Stimulated activated CD8-positive, alpha-beta memory T cell treated with anti-CD3 and anti-CD28 coated beads, Interleukin-15, amount 100 ng/mL, for 1 hour (primary cell): ENCODE measurements at places on chromosomes 2 and 18.

GRCh38 chr2:33304032-33304864 is 172.2 kb upstream of the RASGRP3 start:
- DNase-seq: no peak

- no peak for DNase-seq
Observed at GRCh38 chr2:200705305-200706041, 106.2 kb upstream of the BZW1 start.

- no peak for DNase-seq
Observed at GRCh38 chr2:181680937-181681811, 857 bp upstream of the NEUROD1 start.

DNA sequence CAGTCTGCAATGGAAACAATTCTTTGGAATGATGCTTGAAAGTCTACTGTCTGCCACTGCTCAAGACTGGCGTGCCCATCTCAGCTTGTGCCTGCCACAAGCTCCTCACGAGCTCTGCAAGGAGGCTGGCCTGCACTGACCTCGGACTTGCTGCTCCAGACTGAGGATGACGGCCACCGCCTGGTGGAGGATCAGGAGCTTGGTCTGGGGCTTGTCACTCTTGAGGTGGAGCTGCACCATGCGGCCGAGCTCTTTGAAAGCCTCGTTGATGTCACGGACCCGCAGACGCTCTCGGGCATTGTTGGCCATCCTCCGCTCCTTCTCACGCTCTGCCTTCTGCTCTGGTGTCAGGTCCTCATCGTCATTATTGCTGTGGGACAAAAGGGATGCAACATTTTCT is 269.4 kb upstream of the CCDC68 start:
- DNase-seq: no peak

GRCh38 chr2:144143294-144144151 is 376.4 kb downstream of the ZEB2 start:
- DNase-seq: no peak

DNA sequence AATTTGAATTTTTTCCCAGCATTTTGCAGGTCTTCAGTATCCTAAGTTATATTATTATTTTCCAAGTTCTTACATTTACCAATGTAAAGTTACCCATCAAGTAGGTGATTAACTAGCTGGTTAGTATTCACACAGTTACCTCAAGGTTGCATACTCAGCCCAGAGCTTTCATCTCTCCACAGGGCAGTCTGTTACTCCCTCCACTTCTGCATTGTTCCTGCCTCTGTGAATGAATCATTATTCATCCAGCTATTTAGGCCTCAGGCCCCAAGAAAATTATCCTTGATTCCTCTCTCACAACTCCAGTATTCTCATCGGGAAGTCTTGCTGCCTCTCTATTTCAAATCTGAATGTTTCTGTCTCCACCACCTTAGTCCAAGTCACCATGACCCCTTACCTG is 92.2 kb downstream of the SMC6 start:
- DNase-seq: no peak

DNA sequence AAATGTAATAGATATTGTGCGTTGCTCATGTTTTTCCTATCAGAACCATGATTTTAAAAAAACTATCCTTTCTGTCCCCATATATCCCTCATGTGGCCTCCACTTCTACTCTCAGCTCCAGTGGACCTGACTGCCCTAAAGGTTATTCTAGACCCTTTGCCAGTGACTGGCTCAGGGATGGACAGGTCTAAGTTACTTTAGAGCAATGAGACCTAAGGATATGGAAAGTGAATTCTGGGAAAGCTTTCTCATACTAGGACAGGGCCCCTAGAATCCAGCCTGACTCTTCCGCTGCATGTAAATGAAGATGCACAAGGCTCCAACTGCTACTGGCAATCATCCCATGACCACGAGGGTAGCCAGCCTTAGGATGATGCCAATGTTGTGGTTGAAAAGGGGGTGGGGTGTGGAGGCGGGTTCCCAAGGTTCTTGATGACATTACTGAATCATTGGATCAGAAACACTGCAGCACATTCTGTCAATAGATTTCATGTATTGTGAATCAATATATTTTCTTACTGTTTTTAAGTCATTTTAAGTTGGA is 21.3 kb downstream of the C2orf69 start:
- no peak for DNase-seq

- no peak for DNase-seq
Observed at GRCh38 chr2:37896319-37896718, 28.8 kb upstream of the RMDN2 start.

DNA sequence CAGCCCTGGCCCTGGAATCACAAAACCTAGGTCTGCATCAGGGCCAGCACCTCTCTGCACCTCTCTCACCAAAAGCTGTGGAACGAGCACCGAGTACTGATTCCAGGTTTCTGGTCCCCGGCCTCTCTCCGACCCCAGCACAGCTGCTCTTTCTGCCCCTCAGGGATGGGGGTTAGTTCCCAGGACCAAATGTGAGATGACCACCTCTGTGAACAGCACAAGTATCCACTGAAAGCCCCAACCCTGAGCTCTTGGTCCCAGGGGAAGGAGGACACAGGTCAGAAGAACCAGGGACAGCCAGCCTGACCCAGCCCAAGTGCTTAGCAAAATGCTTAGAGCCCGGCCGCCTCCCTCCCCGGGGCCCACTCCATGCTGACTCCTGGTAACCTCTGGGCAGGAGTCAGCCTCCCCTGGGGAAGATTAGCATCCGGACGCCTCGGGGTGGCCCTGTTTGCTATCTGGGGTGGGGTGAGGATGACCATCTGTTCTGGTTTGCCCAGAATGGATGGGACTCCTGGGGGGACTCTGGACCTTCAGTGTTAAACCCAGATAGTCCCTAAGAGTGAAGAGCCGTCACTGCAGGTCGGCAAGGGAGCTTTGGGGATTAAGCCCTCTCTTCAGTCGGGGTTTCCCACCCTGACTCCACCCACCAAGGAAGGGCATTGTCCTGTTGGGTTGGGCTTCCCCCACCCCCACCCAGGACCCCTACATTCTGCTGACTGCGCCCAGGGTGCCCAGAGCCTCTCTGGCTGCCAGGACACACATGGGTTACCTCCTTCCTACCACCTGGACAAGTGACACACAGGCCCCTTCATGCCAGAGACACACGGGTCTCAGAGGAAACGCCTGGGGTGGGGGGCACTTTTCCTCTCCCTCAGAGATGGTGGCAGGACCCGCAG is 9.4 kb upstream of the GPR55 start:
- no peak for DNase-seq

- no peak for DNase-seq
Observed at GRCh38 chr2:182541268-182541667, 114.4 kb upstream of the PDE1A start.

DNA sequence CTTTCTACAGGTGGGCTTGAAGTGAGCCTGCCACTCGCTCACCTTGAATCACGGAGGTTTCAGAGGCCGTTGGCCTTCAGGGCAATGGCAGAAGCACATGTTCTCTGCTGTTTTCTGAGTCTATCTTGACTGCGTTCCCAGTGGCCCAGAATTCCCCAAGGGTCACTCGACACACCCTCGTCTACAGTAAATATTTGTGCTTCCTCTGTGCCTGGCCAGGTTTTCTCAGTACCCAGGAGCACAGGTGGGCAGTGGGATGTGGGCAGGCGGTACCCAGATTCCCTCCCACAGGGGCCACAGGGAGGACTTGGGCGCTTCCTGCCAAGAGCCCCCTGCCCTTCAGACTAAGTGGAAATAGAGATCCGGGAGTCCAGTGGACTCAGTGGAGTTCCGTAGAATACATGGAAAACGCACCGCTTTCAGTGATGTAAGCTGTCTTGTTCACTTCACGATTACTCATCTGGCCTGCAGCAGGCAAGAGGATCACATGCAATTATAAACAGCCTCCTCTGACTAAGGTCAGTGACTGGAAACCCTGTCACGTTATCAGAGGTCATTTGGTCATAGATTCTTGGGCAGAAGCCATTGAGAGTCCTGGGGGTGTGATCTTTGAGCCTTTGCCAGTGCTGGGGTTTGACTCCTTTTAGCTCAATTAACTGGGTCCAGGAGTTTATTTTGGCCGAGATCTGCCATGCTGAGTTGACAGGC is 179.8 kb downstream of the NEDD4L start:
- no peak for DNase-seq

DNA sequence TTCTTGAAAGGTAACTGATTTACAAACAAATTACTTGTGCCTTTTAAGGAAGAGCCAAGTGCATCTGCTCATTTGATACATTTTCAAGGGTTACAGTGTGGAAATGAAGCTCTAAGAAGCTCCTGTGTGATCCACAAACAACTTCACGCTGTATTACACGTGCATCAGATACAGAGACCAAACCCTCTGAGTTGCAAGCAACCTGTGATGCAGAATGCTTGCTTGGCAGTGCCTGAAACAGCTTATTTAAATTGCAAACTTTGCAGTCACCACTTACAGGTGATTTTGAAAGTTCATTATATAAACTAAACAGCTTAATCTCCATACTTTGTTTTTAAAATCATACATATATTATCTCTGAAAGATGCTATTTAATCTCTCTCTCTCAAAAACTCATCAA is 50.1 kb downstream of the ZEB2 start:
- DNase-seq: no peak

DNA sequence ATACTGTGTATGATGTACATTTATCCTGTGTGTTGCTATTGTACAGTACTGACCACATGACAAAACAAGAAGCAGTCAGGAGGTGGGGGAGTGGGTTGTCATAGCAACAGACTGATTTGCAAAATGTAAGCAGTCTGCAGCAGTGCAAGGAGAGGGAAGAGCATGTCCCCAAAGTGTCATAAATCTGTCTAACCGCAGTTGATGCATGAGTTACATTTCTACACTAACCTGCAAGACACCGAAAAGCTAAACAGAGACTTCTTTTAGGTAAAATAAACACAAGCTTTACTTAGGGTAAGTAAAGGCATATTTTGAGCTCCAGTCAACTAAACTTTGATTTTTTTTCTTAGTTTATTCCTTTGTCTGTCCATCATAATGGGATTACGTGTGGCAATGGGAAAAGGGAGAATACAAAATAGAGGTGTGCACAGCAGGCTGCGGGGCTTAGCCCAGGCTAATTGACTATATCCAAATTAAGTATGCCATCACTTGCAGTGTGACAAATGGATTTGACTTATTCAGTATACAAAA is 134.5 kb downstream of the MEIS1 start:
- no peak for DNase-seq

GRCh38 chr2:237572742-237573101 is 6.3 kb downstream of the PRLH start:
- no peak for DNase-seq

DNA sequence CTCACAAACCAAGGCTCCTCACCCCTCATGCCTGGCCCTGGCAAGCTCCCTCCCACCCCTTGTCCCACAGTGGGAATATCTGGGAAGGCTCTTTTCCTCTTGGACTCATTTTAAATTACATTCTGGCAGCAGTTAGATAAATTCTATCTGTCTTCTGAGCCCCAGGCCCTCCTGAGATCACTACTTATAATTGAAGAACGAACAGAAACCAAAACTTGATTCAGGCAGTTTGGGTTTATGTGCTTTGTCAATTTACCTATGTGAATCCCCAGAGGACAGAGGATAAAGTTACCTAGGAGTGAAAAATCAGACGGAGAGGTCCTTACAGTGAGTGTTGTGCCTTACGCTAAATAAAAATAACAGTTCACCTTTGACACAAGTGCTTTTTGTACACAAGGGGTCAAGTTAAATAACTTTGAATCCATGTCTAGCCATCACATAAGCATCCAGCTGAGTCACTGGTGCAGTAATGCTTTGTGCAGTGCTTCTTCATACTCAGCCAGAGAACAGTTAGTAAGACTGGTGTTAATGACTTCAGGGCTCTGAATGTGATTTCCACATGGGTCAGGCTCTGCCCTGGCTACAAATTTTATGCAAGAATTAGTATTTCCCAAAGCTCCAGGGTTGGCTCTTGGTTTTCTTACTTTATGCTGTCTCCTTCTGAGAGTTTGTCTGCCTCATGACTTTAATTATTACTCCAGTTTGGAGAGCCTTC is 329.3 kb downstream of the INSIG2 start:
- no peak for DNase-seq

DNA sequence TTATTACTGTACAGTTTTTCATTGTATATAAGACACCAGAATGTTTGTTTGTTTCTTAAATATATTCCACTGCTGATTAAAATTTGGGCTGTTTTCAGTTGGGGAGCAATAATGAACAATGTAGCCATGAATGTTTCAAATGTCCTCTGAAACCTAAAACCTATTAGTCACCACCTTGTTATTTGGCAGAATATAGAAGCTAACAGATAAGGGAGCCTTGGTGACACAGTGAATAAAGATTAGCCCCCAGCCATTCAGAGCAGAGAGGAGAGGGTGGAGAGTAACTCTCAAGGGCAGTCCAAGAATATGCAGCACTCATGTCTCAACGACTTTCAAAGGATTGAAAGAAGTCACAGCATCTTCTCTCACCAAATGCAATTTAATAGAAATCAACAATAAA is 43.1 kb upstream of the ATP8B1 start:
- no peak for DNase-seq

DNA sequence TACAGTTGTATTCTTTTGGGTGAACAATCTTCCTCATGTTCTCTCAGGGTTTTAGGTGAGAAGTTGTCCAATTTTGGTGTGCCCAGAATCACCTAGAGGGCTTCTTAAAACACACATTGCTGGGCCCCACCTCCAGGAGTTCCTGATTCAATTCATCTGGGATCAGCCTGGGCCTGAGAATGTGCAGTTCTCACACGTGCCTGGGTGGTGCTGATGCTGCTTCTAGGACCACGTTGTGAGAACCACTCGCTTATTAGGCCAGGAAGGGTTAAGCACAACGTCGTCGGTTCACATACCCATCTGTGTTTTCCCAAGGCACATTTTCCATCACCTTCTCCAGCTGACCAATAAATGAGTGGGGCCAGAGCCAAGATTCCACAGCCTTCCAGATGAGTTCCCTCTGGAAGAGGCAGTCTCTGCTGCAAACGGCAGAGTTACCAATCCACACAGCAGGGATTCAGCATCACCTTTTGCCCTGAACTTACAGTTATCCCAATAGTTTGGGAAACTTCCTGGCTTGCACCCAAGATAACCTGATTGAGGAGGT is 277.7 kb upstream of the HNRNPA3 start:
- DNase-seq: no peak

DNA sequence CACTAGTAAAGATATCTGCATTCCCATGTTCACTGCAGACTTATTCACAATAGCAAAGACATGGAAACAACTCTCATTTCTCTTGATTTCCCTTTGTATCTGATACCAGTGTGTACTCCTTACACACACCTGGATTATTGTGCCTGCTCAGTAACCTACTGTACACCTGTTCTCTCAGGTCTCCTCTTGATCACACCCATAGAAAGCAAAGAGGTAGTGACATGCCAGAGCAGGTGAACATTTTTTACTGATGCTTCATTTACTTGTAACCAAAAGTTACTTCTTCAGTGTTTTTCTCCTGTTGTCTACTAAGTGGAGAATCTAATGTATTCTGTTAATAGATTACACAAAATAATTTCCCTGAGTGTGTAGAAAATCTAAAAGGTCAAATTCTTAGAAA is 46.8 kb downstream of the CDH19 start:
- DNase-seq: no peak

GRCh38 chr2:64985447-64985846 is 3.8 kb upstream of the SLC1A4 start:
- no peak for DNase-seq

DNA sequence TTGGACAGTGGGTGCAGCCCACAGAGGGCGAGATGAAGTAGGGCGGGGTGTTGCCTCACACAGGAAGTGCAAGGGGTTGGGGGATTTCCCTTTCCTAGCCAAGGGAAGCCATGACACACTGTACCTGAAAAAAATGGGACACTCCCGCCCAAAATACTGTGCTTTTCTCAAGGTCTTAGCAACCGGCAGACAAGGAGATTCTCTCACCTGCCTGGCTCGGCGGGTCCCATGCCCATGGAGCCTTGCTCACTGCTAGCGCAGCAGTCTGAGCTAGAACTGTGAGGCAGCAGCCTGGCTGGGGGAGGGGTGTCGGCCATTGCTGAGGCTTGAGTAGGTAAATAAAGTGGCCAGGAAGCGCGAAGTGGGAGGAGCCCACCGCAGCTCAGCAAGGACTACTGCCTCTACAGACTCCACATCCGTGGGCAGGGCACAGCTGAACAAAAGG is 244.7 kb downstream of the NBAS start:
- no peak for DNase-seq
